ENCODE measurements at places on chromosomes 1 and 21. TPM values are rescaled to one million over a fixed set of nuclear protein-coding genes. Genes with fewer than 3 reads are reported as not detected.

UROD gene
- 56.4 TPM for total RNA-seq

A3GALT2 gene
- not detected for total RNA-seq

POGZ gene
- 51.6 TPM for total RNA-seq

COL8A2 gene
- total RNA-seq = 5.3 TPM

NBPF11 gene
- 40.0 TPM for total RNA-seq

FAM163A gene
- total RNA-seq = 0.29 TPM

ZNF593 gene
- 20.8 TPM for total RNA-seq

RXFP4 gene
- not detected for total RNA-seq

CCDC28B gene
- 2.3 TPM for total RNA-seq

CYYR1 gene
- total RNA-seq = 3.1 TPM

DNA sequence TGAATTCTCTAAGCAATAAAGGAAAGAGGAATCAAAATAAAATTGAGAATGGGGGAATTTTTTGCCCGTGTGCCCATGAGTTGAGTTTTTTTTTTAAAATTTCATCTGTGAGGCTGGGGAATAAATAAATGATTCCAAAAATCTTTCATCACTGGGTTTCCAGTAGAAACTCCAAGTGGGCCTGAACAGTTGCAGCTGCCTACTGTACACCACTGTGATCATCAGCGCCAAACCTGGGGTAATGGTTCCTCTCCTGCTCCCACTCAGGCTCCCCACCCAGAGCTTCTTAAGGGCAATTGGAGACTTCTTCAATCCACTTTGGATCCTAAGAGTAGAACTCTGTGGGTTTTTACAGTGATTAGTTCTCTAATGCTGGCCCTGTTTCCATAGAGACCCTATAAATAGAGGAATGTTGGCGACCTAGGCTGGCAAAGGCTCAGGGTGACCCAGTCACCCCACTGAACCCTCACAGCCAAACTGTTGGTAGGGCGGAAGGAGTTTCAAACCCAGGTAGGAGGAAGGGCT, 9.3 kb downstream of the TMCC2 start:
- H3K27me3 ChIP-seq = no peaks in the 10 kb centered on the region
- H3K4me3 ChIP-seq = no peak overlapping the region
- DNase-seq = no peak
- H3K27ac ChIP-seq = no peak overlapping the region

- DNase-seq = peak; percentile 91
Observed at GRCh38 chr1:161021165-161021969, 415 bp upstream of the F11R start.

DNA sequence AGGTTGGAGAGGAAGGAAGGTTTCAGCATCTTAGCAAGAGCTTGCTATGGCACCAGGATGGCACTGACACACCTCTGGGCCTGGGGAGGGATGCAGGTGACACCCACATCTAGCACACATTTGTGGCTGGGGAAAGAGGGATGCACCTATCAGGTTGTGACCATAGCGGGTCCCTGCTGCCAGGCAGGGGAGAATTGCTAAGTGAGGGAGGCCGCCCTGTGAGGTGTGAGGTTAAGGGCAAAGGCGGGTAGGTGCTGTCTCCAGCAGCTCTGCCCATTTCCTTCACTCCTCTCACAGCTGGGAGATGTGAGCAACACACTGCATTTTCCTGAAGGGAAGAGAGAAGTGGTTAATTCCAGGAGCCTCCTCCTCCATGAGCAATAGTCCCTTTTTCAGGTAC, 83.2 kb upstream of the TLR5 start:
- H3K4me1 ChIP-seq = peaks cover 3% of the 10 kb centered on the region
- H3K27me3 ChIP-seq = no peaks in the 10 kb centered on the region
- DNase-seq = peak; percentile 50
- H3K4me3 ChIP-seq = no peak overlapping the region

GRCh38 chr1:32427264-32427963, 33.2 kb upstream of the BSDC1 start:
- H3K4me3 ChIP-seq = peak overlapping the region; percentile 37
- DNase-seq = no peak
- H3K27ac ChIP-seq = no peak overlapping the region
- peaks cover 10% of the 10 kb centered on the region for H3K4me1 ChIP-seq
- no peaks in the 10 kb centered on the region for H3K36me3 ChIP-seq
- H3K27me3 ChIP-seq = no peaks in the 10 kb centered on the region

- H3K36me3 ChIP-seq = no peaks in the 10 kb centered on the region
- no peak overlapping the region for H3K4me3 ChIP-seq
- H3K4me1 ChIP-seq = no peaks in the 10 kb centered on the region
Observed at GRCh38 chr1:168734271-168734670, 5.3 kb upstream of the DPT start.

DNA sequence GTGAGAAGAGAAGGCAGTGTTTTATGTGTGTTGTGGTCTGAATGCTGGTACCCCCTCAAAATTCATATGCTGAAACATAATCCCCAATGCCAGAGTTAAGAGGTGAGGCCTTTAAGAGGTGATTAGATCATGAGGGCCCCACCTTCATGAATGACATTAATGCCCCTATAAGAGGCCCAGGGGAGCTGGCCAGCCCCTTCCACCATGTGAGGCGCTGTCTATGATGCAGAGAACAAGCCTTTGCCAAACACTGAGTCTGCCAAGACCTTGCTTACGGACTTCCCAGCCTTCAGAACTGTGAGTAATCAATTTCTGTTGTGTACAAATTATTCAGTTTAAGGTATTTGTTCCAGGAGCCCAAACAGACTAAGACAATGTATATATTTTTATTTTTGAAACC, 20.2 kb downstream of the CAPZB start:
- no peak overlapping the region for H3K4me3 ChIP-seq
- H3K36me3 ChIP-seq = no peaks in the 10 kb centered on the region
- H3K27ac ChIP-seq = peak overlapping the region; percentile 57
- H3K27me3 ChIP-seq = no peaks in the 10 kb centered on the region

GRCh38 chr21:40425981-40426380, 421.0 kb downstream of the DSCAM start:
- no peak overlapping the region for H3K27ac ChIP-seq
- H3K27me3 ChIP-seq = no peaks in the 10 kb centered on the region
- no peaks in the 10 kb centered on the region for H3K36me3 ChIP-seq
- no peak for DNase-seq
- H3K4me3 ChIP-seq = no peak overlapping the region

- H3K4me3 ChIP-seq = no peak overlapping the region
- H3K4me1 ChIP-seq = no peaks in the 10 kb centered on the region
- no peaks in the 10 kb centered on the region for H3K36me3 ChIP-seq
- DNase-seq = no peak
- no peak overlapping the region for H3K27ac ChIP-seq
- no peaks in the 10 kb centered on the region for H3K27me3 ChIP-seq
Observed at GRCh38 chr1:229990326-229990725, 76.7 kb upstream of the GALNT2 start.

GRCh38 chr1:94778808-94779207, 41.3 kb upstream of the SLC44A3 start:
- no peaks in the 10 kb centered on the region for H3K27me3 ChIP-seq
- no peak overlapping the region for H3K27ac ChIP-seq
- H3K36me3 ChIP-seq = no peaks in the 10 kb centered on the region
- DNase-seq = no peak
- no peak overlapping the region for H3K4me3 ChIP-seq

DNA sequence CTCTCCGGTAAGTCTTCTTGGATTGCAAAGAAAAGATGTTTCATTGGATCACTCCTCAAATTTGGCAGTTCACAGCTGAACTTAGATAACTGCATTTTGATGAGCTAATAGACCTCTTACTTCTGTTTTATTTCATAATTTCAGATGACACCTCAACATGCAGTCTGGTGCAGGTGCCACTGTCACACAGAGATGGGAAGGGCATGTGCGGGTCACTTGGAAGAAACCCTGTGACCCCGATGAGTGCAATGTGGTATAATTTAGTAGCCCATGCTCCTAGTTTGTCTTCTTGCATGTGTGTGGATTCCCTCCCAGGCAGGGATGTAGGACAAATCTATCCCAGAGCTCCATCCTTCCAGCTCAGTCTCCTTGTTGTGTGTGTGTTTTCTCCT, 481 bp upstream of the SLAMF1 start:
- H3K27me3 ChIP-seq = no peaks in the 10 kb centered on the region
- H3K27ac ChIP-seq = no peak overlapping the region
- DNase-seq = no peak
- H3K36me3 ChIP-seq = no peaks in the 10 kb centered on the region

DNA sequence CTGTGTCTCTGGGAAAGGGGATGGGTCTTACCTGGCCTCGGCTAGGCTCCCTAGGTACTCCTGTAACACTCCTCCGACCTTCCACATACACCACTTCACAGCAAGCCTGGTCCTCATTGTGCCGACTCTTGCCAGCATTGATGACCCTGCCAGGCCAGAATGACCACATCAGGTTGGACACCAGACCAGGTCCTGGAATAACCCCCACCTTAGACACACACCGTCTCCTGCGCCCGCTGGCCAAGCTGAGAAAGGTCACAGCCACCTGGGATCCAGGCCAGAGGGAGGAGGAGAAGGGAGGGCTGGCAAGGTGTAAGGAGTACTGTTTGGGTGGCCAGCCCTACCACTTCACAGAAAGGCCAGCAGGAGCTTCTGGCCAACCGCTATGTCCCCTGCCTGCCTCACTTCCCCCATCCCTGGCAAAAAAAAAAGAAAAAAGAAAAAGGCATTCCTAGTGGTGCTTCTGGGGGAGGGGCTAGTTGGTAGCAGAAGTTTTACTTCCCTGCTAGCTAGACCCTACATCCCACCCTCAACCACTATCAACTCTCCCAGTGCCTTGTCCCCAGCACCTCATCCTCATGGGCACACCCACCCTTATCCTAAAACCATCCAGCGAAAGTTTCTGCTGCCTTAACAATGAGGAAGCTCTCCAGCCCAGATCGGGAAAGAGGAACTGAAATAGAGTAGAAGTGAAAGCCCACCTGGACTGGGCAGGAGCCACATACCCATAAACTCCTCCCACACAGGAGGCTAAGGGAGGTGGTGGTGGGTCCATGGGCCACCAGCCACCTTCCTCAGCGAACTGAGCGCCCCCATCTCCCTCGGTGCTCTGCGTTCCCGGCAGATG, 1.4 kb downstream of the PPM1J start:
- H3K4me1 ChIP-seq = peaks cover 35% of the 10 kb centered on the region
- H3K27ac ChIP-seq = no peak overlapping the region
- no peaks in the 10 kb centered on the region for H3K36me3 ChIP-seq
- H3K4me3 ChIP-seq = peak overlapping the region; percentile 67
- no peaks in the 10 kb centered on the region for H3K27me3 ChIP-seq

- H3K4me3 ChIP-seq = no peak overlapping the region
- DNase-seq = no peak
- no peaks in the 10 kb centered on the region for H3K36me3 ChIP-seq
- no peak overlapping the region for H3K27ac ChIP-seq
- H3K4me1 ChIP-seq = no peaks in the 10 kb centered on the region
Observed at GRCh38 chr1:206796981-206797402, 24.7 kb upstream of the IL10 start.

DNA sequence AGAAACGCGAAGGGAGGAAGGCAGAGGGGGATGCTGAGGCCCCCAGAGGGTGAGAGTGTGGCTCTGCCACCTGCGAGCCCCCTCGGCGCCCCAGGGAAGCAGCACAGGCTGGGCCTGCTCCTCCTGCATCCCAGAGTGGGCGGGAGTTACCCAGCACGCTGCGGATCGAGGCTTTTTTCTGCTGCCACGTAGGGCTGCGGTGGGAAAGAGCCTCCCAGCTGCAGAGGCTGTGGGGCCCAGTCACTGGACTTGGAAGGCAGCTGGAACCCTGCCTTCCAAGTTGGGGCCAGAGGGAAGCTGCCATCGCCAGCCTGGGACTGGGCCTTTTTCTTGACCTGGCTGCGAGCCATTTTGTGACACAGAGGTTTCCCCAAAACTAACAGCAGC, 2.3 kb upstream of the GRIK3 start:
- peaks cover 97% of the 10 kb centered on the region for H3K27me3 ChIP-seq
- no peak overlapping the region for H3K4me3 ChIP-seq
- H3K27ac ChIP-seq = no peak overlapping the region
- H3K36me3 ChIP-seq = no peaks in the 10 kb centered on the region
- peaks cover 36% of the 10 kb centered on the region for H3K4me1 ChIP-seq

GRCh38 chr1:202725526-202725925, 15.3 kb upstream of the SYT2 start:
- H3K27ac ChIP-seq = no peak overlapping the region
- H3K4me3 ChIP-seq = no peak overlapping the region
- H3K27me3 ChIP-seq = no peaks in the 10 kb centered on the region
- DNase-seq = no peak
- peaks cover 38% of the 10 kb centered on the region for H3K36me3 ChIP-seq

GRCh38 chr1:4599951-4600481, 54.4 kb upstream of the AJAP1 start:
- H3K36me3 ChIP-seq = no peaks in the 10 kb centered on the region
- DNase-seq = no peak
- peaks cover 47% of the 10 kb centered on the region for H3K27me3 ChIP-seq
- no peak overlapping the region for H3K4me3 ChIP-seq
- H3K4me1 ChIP-seq = no peaks in the 10 kb centered on the region
- H3K27ac ChIP-seq = no peak overlapping the region

- no peaks in the 10 kb centered on the region for H3K27me3 ChIP-seq
- no peaks in the 10 kb centered on the region for H3K4me1 ChIP-seq
- no peak for DNase-seq
- H3K36me3 ChIP-seq = no peaks in the 10 kb centered on the region
- no peak overlapping the region for H3K4me3 ChIP-seq
- no peak overlapping the region for H3K27ac ChIP-seq
Observed at GRCh38 chr1:83098131-83098530, 900.8 kb downstream of the TTLL7 start.
